ENCODE measurements at places on chromosomes 16 and 17.

GRCh38 chr17:76419576-76420260, 33.2 kb downstream of the UBE2O start:
- no peak for DNase-seq

- DNase-seq, result peak; percentile 12
These were observed 115.1 kb downstream of the HIC1 start for GRCh38 chr17:2170023-2170422.

- no peak for DNase-seq
These were observed 3.2 kb downstream of the ACTG1 start for GRCh38 chr17:81509207-81509971.

- no peak for DNase-seq
These were observed 62.7 kb downstream of the GAS7 start for GRCh38 chr17:10135539-10136257.

DNA sequence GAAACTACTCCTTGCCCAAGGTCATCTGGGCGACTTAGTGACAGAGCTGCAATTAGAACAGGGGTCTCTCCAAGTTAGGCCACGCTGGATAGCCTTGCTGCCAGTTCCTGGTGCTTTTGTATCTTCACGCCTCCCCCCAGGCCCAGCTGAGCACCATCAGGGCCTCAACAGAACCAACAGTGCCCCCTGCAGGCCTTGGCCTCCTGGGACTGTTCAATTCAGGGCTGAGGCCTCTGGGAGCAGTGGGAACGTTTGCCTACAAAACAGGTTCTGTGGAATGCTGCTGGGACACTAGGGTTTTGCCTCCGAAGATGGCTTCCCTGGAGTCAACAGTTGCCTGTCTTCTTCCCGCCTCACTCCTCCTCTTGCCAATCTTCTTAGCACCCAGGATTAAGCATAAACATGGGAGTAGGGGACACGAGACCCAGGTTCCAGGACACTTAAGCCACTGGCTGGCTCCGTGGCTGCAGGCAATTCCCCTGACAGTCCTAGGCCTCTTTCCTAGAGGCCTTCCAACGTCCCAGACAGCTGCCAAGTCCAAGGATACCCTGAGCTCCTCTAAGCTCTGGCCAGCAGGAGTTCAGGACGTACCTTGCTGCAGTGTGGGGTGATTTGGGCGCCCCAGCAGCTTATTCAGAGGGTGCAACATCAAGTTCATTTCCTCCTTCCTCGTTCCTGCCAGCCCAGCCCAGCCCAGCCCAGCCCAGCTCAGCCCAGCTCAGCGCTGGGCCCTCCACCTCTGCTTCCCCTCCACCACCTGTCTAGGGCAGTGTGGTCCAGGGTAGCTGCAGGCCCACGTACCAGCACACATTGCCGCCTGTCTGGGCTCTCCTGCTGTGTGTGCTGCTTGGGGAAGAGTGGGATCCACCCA, 246.6 kb upstream of the RPL38 start:
- peak; percentile 46 for DNase-seq

DNA sequence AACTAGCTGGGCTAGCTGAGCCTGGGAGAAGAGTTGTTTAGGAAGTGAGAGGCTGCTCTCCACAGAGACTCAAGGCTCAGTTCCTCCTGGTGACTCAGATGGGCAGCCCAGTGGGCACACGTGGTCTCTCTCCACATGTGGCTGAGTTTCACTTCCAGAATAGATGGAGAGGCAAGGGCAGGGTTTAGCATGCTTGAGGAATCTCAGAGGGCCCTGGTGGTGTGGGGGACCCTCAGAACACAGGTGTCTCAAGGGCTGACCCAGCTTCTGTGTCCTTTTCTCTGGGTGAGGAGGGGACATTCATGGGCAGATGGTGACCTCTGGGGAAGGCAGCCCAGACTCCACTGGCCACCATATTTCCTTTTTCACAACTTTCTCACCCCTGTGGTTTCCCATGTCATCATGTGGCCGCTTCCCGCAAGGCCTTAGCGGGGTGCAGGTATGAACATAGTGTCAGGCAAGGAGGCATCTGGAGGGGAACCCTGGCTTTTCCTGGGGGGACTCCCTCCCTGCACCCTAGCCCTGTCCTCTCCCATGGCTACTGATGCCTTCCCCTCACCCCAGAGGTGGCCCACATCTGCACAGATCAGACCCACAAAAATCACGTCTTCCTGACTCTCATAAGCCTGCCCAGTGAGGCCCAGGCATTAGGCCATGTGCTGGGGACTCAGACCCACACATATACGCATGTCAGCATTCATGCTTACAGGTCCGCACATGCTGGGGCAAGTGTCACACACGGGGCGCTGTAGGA, 3.3 kb downstream of the GRN start:
- DNase-seq, result no peak

- peak; percentile 100 for DNase-seq
These were observed 882 bp upstream of the FBXL19 start for GRCh38 chr16:30922420-30922959.

DNA sequence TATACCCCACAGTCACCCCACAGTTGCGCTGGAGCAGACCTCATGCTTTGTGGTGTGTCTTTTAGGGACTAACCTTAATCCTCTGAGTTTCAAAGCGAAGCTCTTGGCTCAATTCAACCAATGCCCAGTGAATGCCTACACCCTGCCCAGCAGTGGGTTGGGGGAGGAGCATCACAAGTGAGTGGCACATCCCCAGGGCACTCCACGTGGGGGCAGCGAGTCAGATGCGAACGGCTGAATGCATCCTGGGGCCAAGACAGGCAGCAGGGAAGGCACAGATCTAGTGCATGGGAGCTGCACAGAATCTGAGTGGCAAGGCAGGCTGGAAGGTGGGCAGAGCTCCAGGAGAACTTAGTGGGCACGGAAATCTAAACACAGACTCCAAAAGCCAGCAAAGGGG, 39.2 kb downstream of the IFT140 start:
- no peak for DNase-seq

DNA sequence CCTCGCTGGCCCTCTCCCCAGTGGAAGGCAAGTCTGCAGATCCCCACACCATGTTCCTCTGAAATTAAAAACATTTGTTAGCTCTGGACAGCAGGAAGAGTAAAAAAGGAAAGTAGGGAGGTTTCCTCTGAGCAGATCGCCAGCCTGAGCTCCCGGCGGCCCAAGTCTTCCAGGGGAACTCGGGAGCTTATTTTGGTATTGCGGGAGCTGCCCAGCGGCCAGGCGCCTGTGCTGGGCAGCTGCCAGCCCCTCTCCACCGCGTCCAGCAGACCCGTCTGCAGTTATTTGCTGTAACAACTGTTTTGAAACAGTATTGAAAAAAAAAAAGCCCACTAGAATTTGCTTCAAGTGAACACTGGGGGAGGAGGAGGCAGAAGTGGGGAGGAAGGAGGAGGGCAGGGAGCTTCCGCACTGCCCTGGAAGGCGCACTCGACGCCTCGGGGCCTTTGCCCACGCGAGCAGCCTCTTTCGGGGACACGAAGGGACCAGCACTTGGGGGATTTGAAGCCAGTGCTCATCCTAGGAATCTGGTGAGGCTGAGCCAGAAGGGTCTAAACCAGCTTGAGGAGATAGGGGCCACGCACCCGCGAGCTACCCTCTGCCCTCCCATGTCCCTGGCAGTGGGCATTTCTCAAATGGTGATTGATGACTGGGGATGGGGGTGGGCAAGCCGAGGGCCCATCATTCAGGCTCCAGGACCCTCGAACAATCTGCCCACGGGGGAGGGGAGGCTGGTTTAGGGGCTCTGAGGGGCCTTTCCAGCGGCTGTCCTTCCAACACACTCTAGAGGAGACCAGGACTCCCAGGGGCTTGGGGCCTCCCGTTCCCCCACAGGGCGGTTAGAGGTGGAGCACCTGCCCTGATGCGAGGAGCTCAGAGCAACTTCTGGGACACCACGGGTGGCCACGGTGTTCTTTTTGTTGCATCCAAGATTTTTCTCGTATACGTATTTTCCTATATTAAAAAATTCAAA, 3.0 kb upstream of the BAHCC1 start:
- DNase-seq, result no peak

DNA sequence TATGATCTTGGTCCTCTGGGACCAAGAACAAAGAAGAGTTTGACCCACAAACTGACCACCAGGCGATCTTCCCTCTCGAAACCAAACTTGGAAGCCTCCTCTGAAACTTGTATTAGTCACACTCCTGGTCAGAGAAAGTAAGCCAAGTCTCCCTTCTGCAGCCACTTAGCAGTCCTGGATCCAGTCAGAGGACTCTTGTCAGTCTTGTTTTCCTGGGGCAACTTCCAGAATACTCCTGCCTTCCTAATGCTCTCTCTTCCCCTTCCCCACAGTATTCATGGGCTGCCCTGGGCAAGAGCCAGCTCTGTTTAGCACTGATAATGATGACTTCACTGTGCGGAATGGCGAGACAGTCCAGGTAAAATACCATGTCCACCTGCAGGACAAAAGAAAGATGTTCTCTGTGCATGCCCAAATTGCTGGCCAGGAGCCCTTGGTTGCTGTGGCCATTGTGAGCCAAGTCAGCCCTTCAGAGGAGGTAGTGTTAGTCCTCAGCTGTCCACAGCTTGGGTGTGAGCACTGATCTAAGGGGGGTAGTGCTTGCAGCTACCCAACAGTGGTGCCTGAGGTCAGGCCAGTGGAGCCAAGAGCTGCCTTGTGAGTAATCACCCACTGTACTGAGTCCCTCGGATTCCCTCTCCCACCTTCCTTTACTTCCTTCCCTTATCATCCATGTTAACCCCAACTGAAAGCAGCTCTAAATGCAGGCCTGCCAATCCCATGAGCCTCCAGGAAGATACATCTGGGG, 31.2 kb downstream of the CDH3 start:
- DNase-seq, result no peak

- no peak for DNase-seq
These were observed 8.9 kb downstream of the C16orf86 start for GRCh38 chr16:67675579-67675935.
